ENCODE measurements at places on chromosomes 3 and 15. TPM values are rescaled to one million over a fixed set of nuclear protein-coding genes. Genes with fewer than 3 reads are reported as not detected.
A peak's percentile ranks its signal among the peaks of the same experiment; 100 is the strongest.

The TNFSF10 gene
- polyA plus RNA-seq = 0.10 TPM

The SLC22A14 gene
- 0.16 TPM for polyA plus RNA-seq

The CD276 gene
- polyA plus RNA-seq = 60.1 TPM

The ROPN1B gene
- polyA plus RNA-seq = not detected

The SLC6A1 gene
- polyA plus RNA-seq = not detected

The SMC4 gene
- polyA plus RNA-seq = 26.1 TPM

- no peak for DNase-seq
These were observed 65.9 kb downstream of the CHAC1 start for GRCh38 chr15:41019174-41019573.

DNA sequence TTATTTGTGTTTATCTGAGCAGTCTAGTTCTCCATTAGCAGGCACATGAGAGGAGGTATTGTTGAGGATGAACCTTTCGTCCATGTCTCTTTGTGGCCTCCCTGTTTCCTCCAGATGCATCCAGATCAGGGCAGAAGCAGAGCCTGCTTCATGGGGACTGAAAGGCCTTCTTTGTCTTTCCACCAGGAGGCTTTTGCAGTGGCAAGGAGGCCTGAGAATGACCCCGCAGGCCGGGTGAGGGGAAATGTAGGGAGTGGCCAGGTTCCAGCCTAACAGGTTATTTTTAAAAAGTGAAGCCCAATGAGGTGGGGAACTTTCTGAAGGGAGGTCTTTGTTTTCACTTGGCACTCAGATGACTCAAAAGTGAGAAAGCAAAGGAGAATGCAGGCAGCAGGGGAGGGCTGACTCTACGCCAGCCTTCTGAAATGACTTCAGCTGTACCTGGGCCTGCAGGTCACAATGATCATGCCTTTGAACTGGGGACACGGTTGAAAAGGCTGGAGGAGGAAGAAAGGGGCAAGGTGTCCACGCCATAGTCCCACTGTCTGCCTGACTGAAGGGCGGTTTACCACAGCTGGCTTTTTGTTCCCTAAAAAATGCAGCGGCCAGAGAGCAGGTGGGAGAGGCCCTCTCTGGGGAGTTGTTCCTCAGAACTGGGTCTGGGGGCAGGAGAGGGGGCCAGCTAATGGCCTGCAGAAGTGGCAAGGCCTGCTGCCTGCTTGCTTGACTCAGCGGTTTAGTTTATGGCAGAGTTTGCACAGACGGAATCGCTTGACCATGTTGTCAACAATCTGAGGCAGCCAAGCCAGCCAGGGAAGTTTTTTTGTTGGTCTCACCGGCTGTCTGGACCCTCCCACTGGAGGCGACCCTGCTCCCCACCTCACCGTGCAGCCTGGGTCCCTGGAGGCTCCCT is 28.7 kb downstream of the CMTM7 start:
- no peak for DNase-seq

GRCh38 chr3:151591441-151591840 is 130.6 kb upstream of the IGSF10 start:
- no peak for DNase-seq

GRCh38 chr3:114623420-114624046 is 329.7 kb downstream of the TIGIT start:
- no peak for DNase-seq

DNA sequence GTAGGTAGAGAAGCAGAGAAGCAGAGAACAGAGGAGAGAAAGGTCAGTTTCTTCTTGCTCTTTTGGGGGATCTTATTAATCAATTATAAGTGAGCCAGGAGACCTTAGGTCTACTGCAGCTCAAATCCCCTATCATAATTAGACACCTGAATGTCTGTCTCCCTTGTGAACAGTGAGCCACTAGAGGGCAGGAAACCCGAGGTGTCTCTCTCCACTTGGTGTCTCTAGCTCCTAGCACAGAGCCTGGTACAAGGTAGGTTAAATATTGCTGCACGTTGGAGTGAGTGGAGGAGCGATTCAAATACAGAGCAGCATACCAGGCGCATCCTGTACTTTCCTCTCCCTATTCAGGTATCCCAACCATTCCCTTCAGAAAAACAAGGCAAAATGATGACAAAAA is 2.0 kb upstream of the ST8SIA2 start:
- DNase-seq = no peak

DNA sequence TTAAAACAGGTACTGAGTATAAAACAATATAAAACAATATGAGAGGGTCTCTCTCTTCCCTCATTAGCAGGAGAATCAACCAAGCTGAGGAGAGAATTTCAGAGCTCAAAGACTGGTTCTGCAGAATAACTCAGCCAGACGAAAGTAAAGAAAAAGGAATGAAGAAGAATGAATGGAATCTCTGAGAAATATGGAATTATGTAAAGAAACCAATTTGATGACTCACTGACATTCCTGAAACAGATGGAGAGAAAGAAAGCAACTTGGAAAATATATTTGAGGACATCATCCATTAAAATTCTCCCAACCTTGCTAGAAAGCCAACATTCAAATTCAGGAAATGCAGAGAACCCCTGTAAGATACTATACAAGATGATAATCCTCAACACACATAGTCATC is 630.9 kb downstream of the PYDC2 start:
- no peak for DNase-seq

GRCh38 chr15:74542166-74543042 is 1.4 kb downstream of the ARID3B start:
- no peak for DNase-seq

DNA sequence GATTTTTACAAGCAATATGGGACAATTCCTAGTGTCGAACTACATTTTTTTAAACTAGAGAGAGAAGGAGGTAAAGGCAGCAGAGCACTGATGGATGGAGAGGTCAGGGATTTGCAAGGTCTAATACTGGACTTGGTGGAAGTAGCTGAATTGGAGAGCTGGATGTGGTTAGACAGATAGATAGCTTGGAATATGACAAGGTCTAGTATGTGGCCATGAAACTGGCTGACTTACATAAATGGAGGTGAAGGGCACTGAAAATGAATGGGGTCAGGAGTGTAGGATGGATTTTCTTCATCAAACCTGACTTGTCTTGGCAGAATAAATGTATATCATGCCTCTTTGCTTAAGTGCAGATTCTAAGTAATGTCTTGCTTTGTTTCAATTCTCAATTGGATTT is 10.1 kb upstream of the RTP4 start:
- no peak for DNase-seq

- DNase-seq = no peak
These were observed 27.4 kb downstream of the SMAD6 start for GRCh38 chr15:66729331-66729951.

GRCh38 chr3:11591391-11592282 is 52.1 kb downstream of the VGLL4 start:
- no peak for DNase-seq

- no peak for DNase-seq
These were observed 28.7 kb upstream of the COPB2 start for GRCh38 chr3:139418144-139418543.

DNA sequence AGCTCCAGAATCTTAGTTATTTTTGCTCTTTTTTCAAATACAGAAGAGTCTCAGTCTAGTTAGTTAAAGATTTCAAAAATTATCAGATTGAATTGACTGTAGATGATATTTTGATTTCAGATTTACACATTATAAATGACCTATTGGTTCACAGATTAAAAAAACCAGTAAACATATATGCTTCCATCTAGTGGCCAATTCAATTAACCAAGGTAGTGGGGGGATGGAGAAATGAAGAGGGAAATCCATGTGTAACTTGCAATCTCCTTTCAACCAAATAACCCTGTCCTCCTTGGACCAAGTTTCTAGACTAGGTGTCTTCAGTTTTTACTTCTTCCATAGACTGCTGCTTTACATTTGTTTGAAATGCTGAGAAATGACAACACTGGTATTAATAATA is 789.8 kb downstream of the ROBO1 start:
- no peak for DNase-seq

DNA sequence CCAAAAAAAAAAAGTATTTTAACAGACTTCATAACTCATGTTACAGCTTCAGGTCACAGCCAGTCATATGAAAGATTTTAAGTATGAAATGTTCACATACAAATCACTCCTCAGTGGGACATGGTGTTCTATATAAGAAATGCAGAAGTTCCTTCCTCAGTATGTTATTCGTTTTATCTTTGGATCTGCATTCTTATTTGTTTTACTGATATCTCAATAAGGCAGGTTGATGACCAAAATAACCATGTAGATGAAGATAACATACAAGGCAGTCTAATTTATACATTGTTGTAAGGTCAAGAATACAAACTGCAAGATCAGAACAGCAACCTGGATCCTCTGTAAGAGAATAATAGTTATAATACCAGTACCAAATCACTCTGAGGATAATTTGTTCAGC is 75.6 kb downstream of the CHAC1 start:
- DNase-seq = no peak

DNA sequence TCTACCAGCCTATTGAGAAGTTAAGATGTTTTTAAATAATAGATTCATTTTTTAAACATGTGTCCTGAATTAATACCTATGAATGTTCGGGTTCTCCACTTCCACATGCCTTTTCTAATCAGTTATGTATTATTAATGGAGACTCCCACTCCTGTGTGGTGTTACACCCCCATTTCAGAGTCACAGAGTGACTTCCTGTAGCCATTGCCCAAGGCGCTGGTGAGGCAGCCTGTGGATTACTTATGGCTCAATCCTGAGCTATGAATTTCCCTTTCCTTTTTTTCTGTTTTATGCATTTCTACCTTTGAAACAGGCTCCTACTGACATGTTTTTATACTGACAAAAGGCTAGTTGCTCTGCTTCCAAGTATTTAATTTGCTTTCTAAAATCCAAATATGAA is 162.3 kb downstream of the GABRG3 start:
- DNase-seq = peak; percentile 24

DNA sequence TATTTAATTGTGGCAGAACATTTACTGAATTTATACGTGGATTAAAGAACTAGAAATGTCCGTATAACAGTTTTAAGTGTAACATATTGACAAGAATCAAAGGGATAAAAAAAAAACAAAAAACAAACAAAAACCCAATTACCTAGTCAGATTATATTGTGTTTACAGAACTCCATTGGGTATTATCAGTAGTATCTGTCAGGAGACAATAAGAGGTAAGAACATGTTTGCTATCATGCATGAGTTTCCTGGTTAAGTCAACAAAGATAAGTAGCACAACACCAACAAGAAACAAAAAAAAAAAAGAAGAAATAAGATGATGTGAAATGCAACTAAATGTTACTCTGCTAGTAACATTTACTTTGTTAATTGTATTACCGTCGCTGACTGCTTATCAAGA is 570.6 kb downstream of the ZBBX start:
- DNase-seq = no peak

DNA sequence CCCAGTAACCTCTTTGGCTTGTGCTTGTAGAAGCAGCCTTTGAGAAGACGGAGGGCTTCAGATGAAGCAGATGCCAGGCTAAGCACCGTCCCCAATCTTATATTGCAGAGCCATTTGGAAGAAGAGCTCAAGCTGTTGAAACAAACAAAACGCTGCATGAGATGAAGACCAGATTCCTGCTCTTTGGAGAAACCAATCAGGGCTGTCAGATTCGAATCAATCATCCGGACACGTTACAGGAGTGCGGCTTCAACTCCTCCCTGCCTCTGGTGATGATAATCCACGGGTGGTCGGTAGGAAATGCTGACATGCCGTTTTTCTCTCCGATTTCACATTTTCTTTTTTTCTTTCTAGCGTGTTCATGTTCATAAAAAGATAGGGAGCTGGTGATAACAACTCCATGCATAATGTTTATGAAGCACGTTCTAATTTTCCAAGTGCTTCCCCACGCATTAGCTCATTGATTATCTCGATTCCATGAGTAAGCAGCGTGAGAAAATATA is 106.5 kb downstream of the LIPC start:
- no peak for DNase-seq

- DNase-seq = no peak
These were observed 65.1 kb upstream of the EPHA3 start for GRCh38 chr3:89042236-89042835.

DNA sequence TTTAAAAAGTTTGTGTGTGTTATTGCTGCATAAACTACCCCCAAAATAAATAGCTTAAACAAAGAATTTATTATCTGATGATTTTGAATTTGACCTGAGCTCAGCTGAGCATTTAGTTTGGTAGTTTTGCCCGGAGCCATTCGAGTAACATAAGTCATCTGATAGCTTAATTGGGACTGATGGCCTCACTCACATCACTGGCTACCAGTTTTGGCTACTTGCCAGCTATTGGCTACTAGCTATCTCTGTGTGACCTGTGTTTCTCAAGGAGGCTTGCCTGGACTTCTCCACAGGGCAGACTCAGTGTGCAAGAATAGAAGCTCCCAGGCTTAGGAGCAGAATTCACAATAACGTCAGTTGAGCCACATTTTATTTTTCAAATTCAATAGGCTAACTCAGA is 9.0 kb downstream of the CNTN3 start:
- DNase-seq = no peak

DNA sequence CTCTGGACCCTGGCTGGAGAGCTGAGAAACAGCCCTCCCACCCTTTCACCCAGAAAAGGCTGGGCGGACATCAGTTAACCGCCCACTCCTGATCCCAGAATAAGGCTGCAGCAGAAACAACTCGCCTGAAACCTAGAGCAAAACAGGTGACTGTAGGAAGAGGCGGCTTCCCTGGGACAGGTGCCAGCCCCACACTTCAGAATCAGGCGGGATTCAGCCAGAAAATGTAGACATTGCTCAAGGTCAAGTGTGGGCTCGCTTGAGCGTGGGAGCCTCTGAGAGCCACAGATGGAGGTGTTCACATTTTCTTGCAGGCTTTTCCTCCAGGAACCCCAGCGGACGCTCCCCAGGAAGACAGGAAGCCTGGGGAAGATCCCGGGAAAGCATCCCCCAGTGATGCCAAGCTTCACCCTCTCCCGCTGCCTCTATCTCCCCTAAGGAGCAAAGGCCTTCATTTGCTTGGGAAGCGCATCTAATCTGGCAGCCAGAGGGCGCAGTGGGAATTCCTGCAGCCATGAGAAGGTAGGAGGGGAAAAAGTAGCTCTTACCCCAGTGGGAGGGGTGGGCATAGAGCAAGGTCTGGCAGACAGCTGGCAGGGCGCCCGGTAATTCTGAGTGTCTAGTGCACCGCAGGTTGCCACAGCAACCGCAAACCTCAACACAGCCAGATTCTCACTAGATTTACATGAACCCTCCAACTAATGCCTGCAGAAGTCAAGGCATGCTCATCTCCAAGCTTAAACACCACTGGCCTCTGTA is 77.7 kb downstream of the OCA2 start:
- DNase-seq = peak; percentile 96

DNA sequence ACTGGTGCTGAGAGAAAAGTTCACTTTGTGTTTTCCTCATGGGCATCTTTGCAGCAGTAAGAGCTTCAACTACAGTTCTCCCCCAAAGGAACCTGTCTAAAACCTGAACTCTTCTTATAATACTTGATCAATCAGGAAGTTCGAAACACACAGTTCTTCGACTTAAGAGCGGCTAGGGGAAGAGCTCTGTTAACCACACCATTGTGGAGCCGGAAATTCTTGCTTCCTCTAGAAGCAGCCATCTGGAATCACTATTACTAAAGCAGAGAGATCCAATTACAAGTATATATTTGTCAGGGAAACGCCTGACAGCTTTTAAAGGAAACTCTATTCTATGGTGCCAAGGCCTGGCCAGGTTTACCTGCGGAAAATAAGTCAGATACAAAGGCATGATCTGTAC is 337.3 kb upstream of the CBLB start:
- no peak for DNase-seq

GRCh38 chr3:52434491-52435115 is 10.3 kb downstream of the SEMA3G start:
- peak; percentile 24 for DNase-seq

All from SK-N-SH (cell line).